ENCODE measurements at places on chromosomes 7 and 10.
A peak's percentile ranks its signal among the peaks of the same experiment; 100 is the strongest.

DNA sequence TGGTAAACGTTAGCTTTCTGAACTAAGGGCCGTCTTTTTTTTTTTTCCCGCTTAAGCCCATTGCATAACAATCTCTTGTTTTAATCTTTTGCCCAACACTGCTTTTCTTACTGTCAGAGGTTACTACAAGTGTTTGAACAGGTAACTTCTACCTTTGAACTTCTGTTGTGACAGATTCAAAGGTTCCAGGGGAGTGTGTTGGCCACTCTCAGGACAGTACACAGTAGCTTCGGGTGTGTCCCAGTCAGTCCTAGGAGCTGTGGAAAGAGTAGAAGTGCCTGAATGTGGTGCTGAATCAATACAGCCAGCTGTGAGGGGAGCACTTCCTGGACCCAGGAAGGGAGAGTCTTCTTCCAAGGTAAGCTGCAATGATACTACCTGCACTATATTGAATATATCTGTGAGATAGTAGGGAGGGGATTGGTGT, at the start of gene ACSL5:
ACSL5 (plus strand) TSS at position 205 of the 427 bp plus-strand sequence. CDS start 20,831 bp downstream, outside the sequence.
- DNase-seq = no peak

DNA sequence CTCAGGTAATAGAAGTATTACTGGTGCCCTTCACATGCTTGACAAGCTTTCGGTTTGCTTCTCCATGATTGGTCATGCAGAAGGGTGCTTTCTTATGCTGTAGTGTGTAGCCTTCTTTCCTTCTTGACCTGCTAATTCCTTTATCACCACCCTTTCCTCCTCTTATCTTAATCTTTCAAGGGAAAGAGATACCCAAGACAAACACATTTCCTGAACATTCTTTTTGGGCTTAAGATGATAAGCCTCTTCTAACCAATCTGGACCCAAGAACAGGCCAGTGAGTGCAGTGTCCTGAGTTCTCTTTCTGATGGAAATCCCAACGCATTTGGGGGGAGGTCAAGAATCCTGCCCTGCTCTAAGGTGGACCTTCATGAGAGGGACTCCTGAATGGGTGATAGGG, 33.8 kb downstream of the BMPER start:
- DNase-seq = no peak

DNA sequence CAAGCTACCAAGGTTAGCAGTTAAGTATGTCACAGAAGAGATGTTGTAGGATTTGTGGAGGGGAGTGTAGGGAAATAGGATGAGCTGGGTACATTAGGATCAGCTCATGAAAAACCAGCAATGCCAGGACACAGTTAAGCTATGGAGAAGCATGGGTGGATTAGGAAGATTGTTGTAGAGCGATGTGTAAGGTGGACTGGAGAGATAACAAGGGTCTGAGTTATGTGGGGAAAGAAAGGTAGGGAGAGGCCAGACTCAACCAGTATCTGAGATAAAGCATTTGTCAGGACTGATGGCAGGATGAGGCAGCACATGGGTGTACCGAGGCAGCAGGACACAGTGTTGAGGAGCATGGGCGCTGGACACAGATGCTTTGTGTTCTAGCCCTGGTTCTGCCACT, 85.4 kb upstream of the PRR15 start:
- DNase-seq = no peak

- DNase-seq = no peak
These were observed 186.2 kb upstream of the SVIL start for GRCh38 chr10:29820890-29821461.

GRCh38 chr10:59002011-59002410, 174.4 kb upstream of the PHYHIPL start:
- DNase-seq = no peak

GRCh38 chr10:103193107-103193819, at the start of gene NT5C2:
Gene NT5C2, minus strand, starts transcription at chr10:103193272. Its CDS starts 18,314 bp downstream, at chr10:103174958.
- DNase-seq = peak; percentile 28

GRCh38 chr7:98178321-98178720, 32.9 kb upstream of the BHLHA15 start:
- DNase-seq = no peak

DNA sequence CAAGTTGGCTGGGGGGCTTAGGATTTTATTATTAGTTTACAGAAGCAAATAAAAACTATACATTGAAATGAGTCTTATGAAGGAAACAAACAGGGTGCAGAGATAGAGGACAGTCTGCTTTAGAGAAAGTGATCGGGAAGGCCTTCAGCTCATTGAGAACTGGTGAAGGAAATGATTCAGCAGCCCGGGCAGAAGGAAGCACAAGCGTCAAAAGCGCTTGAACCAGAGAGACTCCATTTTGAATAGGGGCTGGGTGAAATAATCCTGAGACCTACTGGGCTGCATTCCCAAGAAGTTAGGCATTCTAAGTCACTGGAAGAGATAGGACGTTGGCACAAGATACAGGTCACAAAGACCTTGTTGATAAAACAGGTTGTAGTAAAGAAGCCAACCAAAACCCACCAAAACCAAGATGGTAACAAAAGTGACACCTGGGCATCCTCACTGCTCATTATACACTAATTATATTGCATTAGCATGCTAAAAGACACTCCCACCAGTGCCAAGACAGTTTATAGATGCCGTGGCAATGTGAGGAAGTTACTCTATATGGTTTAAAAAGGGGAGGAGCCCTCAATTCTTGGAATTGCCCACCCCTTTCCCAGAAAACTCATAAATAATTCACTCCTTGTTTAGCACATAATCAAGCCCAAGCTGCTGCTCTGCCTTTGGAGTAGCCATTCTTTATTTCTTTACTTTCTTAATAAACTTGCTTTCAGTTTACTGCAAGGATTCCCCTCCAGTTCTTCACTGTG, 83.1 kb upstream of the MPP7 start:
- DNase-seq = no peak

- no peak for DNase-seq
These were observed 20.0 kb downstream of the COPG2 start for GRCh38 chr7:130648580-130648979.

DNA sequence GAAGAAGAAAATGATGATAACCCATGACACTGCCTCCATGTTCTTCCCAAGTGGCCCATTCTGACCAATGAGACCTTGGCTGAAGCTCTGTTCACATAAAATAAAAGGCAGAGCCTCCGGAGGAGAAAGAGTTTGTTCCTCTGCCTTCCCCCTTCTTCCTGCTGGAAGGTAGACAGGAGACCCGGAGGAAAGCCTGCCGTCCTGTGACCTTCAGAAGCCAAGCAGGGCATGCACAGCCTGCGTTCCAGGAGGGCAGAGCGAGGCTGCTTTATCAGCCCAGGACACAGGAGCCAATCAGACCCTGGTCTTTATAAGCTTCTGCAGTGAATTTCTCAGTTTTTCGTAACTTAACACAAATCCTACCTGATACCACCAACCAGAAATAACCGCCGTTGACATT, 8.6 kb upstream of the GRID1 start:
- DNase-seq = no peak

DNA sequence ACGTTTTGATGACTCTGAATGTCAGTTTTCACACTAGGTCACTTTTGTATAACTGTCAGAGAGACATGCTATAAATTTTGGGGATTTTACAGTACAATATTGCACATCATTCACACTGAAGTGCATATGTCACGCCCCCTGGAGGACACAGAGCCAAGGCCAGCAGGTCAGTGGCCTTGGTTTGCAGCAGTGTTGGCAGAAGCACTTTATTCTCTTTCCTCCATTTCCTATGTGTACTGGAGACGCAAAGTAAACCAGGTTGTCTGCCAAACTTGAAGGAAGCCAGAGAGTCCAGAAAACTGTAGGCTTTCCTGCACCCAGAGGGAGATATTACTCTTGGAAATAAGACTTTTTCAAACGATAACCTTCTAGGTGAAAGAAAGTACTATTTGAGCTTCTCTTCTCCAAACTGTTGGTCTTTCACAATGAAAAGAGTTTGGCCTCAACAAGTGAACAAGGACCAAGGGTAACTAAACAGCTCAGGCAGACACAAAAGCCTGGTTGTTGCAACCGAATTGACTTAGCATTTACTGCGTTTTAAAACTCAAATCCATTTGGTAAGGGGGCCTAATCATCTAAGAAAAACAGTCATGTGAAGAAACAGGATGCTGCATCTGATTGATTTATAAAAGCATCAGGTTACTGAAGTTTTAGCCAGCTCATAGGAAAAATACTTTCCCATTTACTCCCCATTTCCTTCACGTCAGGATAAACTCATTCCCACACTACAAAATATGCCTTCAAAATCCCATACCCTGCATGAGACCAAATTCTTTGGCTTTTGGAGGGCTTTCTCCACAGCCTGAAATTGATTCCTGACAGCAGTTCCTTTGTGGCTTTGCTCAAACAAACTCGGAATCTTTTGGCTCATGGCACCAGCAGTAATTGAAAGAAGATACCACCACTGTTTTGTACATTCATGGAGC, 83.0 kb upstream of the SEC61G start:
- DNase-seq = no peak

GRCh38 chr7:94039368-94040035, 35.3 kb upstream of the BET1 start:
- DNase-seq = no peak

- DNase-seq = no peak
These were observed 292.8 kb downstream of the PRKG1 start for GRCh38 chr10:51367127-51367526.

DNA sequence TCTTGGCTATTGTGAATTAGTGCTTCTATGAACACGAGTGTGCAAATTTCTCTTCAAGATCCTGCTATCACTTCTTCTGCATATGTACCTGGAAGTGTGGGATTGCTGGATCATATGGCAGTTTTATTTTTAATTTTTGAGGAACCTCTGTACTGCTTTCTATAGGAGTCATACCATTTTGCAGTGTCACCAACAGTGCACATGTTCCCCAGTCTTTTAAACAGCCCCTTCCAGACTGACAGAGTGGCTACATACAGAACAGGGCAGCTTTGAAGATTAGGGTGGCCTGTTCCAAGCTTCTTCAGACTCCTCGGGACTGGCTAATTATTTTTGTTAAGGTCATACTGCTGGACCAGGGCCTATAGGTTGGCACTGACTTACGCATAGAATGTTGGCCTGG, 82.9 kb downstream of the AUTS2 start:
- DNase-seq = no peak

GRCh38 chr10:104252368-104252767, 2.3 kb upstream of the GSTO1 start:
- no peak for DNase-seq

DNA sequence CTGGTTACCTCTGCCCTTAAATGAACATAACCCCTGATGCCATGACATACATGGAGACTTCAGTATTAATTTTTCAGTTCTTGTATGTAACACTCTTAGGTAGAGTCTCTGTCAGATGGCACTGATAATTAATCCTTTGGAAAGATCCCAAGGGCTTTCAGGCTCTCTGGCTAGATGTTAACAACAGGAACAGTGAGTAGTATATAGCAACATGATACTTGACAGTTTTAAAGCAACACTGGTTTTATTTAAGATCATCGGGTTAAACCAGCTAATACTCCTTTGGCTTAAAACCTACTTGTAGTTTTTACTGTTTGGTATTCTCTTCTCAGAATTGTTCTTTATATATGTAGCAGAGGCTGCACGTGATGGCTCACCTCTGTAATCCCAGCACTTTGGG, 27.3 kb downstream of the AHCYL2 start:
- DNase-seq = no peak

DNA sequence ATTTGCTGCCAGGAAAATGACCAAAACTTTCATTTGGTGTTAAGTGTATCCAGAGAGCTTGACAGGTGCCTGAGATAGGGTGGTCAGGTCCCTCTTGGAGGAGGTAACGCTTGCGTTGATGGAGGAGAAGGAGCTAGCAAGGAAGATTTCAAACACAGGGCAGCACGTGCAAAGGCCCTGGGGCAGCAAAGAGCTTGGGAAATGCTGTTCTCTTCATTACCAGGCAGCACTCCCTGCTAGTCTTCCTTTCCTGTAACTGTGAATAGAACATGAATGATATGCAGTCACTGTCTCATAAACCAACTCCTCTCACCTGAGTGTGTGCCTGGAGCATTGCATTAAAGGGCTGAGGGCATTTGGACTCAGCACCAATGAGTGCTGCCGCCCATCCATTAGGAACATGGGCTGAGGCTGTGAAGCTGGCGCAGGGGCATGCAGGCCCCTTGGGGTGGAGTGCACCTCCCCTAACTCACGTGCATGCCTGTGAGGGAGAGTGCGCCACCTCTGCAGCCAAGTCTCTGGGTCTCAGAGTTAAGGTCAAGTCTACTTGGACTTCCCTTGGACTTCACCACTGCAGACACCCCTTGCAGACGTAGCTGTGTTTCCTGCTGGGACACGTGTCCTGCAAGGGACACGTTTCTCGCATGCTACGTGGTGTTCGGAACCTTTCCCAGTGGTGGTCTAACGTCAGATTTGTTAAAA, 136.8 kb downstream of the PAXIP1 start:
- DNase-seq = no peak

GRCh38 chr10:76306856-76307255, 875.4 kb downstream of the LRMDA start:
- DNase-seq = no peak

GRCh38 chr7:53993224-53993623, 549.0 kb upstream of the VSTM2A start:
- DNase-seq = no peak

DNA sequence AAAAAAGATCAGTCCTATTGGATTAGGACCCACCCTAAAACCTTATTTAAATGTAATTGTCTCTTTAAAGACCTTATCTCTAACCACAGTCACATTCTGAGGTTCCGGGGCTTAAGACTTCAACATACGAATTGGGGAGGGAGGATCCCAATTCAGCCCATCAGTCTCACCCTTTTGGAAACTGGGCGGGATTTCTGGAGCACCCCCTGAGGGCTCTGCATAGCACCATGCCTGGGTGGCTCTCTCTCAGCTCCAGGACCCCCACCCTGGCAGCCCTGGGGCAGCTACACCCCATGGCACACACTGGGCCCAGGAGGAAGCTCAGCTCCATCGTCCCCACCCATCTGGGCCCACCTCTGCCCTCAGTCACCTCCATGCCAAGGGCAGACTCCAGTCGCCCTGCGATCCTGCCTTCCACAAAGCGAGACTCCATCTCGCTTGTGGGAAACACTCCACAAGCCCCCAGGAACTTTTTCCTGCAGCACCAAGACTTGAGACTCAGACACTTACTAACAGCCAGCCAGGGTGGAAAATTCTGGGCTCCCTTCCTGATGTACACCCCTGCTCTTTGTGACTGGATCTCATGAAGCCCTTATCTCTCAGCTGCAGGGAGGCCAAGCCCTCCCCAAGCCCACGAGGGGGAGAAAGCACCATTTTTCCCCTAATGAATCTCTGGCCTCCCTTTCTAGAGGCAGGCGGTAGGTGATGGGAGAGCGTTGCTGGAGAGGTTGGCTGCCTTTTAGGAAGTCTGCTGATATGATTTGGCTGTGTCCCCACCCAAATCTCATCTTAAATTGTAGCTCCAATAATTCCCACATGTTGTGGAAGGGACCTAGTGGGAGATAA, 90.8 kb upstream of the KDM7A start:
- DNase-seq = no peak

Data from cortex of kidney (tissue), 1 donor.